ENCODE measurements at places on chromosomes 13 and 19.

DNA sequence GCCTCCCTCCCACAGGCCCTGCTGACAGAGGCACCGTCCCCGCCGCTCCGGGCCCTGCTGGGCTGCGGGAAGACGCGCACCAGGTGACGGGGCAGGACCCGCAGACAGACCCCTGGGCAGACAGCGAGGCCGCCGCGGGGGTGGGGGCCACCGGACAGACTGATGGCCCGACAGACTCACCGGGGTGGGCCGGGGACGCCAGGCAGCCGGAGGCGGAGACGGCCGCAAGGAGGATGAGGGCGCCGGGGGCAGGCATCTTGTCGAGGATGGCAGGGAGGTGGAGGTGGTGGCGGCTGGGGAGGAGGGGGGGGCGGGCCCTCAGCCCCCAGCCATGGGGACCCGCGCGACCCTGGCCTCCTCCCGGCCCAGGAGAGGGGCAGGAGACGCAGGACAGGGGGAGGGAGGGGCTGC lies 309 bp downstream of the LMTK3 start:
- DNase-seq: no peak

DNA sequence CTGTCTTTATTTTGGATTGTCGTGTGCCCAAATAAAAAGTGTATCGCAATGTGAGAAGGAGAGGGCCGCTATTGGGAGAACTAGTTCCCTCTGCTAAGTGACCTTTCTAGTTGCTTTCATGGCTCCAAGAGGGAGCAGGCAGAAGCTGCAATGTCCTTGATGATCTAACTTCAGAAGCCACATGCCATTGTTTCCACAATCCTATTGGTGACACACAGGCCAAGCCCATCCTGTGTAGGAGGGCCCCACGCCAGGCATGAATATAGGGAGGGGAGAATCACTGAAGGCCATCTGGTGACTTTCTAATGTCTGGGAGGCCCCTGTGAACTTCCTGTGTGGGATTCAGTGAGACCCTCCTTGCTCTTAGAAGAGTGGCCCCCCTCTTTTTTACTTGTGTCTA lies 47.8 kb upstream of the KPNA3 start:
- DNase-seq: no peak

DNA sequence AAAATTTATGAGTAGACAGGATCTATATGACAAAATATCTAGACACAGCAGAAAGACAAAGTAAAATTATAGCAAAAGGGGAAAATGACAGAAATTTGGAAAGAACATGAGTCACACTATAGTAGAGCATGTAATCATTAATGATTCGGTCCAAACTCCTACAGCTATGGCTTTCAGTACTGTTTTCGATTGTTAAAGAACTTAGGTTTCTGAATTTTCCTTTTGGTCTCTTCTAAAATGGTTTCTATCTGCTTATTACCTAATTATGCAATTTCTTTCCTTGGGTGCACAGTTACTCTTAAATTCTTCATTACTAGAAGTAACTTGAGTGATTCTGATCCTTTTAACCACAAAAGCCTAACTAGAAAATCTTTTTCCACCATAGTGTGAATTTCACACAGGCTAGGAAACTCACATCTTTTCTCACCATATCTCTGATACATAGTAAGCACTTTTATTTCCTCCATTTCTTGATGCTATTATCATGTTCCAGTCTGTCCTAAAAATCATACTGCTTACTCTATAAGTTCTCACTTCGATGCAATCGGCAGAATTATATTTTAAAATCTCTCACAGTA lies 1101.4 kb downstream of the PCDH9 start:
- DNase-seq: no peak

- peak; percentile 76 for DNase-seq
Measured at GRCh38 chr19:7989071-7989575, 16.3 kb downstream of the ELAVL1 start.

GRCh38 chr19:35534803-35535480 lies 1.7 kb downstream of the GAPDHS start:
- DNase-seq: no peak

DNA sequence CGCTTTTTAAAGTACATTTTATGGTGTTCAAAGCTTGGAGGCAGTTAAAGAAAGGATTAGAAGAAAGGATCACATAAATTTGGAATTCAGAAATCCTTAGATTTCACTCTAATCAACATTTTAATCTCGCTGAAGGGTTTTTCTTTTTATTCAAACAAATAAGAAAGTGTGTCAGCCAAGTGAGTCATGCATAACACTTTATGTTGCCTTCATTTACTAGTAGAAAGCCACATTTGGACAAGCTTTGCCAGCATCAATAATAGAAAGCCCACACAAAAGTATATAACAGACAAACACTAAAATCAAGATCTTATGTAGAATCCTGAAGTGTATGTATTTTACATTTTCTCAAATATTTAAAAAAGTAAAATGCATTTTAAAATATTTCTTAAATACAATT lies 154.9 kb upstream of the TRPC4 start:
- no peak for DNase-seq

GRCh38 chr13:113143466-113144254 lies 14.8 kb upstream of the PROZ start:
- DNase-seq: no peak

GRCh38 chr19:1850809-1851653 lies 2.7 kb upstream of the REXO1 start:
- DNase-seq: no peak

GRCh38 chr13:112602189-112602588 lies 14.2 kb upstream of the TUBGCP3 start:
- no peak for DNase-seq

- DNase-seq: no peak
Measured at GRCh38 chr19:6373813-6374108, 1.2 kb downstream of the ALKBH7 start.

DNA sequence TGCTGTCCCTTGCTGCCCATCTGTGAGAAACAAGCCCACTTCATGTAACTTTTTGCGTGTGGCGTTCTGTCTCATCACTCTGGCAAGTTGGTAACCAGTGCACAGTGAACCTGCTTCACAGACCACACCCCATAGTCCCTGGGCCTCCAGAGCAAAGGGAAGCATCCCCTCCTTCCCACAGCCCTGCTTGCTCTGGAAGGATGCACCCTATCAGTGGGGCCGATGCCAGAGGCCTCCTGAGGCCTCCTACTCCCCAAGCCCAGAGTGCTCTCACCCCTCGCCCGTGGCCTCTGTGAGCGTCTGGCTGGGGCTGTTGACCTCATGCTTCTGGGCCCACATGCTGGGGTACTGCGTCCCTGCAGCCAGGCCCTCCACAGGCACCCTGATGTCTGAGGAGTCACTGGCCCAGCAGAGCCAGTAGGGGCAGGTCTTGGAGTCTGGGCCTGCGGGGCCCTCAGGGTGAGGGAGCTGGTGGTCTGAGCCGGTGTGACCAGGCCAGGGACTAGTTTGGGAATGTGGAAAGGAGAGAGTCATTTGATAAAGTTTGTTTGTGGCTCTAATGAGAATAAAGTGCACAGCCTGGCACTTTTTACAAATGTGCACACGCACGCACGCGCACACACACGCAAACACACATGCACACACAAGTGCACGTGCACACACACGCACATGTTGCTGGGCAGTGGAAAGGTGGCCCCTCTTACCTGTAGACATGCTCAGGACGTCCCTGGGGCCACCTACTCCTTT lies 5.1 kb downstream of the TMEM86B start:
- DNase-seq: no peak

DNA sequence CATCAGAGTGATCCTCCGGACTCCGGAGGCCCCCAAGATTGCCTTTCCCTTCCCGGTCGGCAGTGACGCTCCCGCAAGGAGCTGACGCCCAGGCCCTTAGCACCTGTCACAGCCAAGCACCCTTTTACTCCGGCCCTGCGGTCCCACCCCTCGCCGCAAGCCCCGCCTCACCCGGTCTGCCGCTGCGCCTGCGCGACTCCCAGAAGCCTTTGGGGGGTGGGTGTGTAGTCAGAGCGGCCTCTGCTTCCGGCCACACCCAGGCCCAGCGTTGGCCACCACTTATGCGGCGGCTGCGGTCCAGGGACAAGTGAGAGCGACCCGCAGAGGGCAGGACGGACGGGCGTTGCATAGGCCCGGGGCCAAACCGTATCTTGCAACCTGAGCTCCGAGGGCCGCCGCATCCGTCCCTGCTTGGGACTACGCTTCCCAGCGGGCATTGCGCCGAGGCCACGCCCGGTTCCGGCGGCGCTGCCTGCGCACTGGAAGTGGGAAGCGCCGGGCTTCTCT lies 441 bp upstream of the ZFP28 start:
- DNase-seq: peak; percentile 48

GRCh38 chr19:7545904-7546303 lies 10.4 kb downstream of the PNPLA6 start:
- DNase-seq: no peak

- no peak for DNase-seq
Measured at GRCh38 chr19:37983916-37984315, 76.9 kb downstream of the SIPA1L3 start.

- DNase-seq: no peak
Measured at GRCh38 chr19:5832527-5833216, 6.8 kb downstream of the FUT6 start.

GRCh38 chr13:43374621-43375020 lies 351.2 kb downstream of the DNAJC15 start:
- no peak for DNase-seq

- no peak for DNase-seq
Measured at GRCh38 chr13:112466132-112467058, 90.2 kb downstream of the SPACA7 start.

- DNase-seq: no peak
Measured at GRCh38 chr19:10431254-10431942, 11.1 kb downstream of the PDE4A start.

DNA sequence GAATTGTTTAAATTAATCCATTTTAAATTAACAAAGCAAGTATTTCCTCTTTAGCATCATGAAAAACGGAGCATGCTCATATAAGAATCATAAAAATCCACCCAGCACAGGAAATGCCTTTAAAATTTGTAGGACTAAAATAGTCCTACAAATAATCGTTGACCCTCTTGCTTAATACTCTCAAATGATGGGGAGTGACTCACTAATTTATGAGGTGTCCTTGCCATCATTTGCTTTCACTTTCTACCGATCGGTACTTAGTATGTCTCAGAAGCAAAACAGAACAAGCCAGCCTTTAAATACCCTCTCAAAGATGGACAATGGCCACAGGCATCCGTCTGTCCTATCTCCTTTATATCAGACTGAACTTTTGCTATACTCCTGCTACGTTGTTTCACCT lies 97.2 kb downstream of the SUCLA2 start:
- DNase-seq: peak; percentile 57

- no peak for DNase-seq
Measured at GRCh38 chr19:40035996-40036395, 20.0 kb downstream of the ZNF780B start.

DNA sequence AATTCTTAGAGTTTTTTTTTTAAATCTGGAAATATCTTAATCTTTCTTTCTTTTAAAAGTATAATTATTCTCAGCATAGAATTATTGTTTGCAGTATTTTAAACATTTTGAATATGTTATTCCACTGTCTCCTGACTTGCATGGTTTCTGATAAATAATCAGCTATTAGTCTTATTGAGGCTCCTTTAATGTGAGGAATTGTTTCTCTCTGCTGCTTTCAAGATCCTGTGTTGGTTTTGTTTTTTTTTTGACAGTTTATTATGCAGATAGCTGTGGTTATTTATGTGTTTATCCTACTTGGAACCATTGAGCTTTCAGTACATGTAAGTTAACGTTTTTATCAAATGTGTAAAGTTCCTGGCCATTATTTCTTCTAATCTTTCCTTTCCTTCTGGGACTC lies 477.9 kb upstream of the HTR2A start:
- DNase-seq: no peak

- DNase-seq: no peak
Measured at GRCh38 chr19:5628461-5628860, 5.6 kb downstream of the SAFB start.

GRCh38 chr19:47446534-47447469 lies 24.9 kb downstream of the SLC8A2 start:
- DNase-seq: peak; percentile 78

DNA sequence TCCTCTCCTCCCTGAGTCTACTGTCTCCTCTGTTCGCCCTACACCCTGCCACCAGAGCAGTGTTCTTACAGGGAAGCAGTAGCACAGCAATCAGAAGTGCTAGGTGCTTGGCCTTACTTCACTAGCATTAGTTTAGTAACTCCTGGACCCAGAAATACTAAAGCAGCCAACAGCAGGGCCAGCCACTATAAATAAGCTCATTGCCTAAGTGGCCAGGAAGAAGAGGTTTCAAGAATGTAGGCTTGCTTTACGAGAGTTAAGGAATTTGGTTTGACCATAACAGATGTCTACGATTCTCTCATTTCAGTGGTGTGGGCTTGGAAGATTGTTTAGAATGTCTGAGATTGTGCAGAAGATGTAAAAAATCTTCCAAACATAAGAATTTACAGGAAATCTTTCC lies 103.3 kb downstream of the ZAR1L start:
- no peak for DNase-seq

GRCh38 chr19:4518345-4519171 lies at the start of gene PLIN4:
PLIN4 (minus strand) TSS chr19:4518486; CDS start chr19:4518272, 214 bp downstream.
- no peak for DNase-seq

GRCh38 chr19:21749090-21749489 lies 18.3 kb downstream of the ZNF100 start:
- no peak for DNase-seq

- DNase-seq: peak; percentile 26
Measured at GRCh38 chr19:37778613-37779126, 716 bp downstream of the ZNF573 start.

DNA sequence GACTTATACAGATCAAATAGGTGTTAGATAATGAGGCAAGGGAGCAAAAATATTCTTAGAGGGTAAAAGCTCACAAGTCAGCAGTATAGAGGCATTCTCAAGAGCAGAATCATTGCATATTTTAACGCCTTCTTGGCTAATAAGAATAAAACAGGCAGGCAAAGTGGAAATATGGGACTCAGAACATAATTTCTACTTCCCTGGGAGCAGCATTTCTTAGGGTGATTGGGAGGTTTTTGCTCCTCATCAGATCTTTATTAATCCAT lies 39.6 kb downstream of the LHFPL6 start:
- DNase-seq: no peak

- DNase-seq: peak; percentile 65
Measured at GRCh38 chr13:50421473-50422130, 406.4 kb downstream of the KCNRG start.

All from RWPE1 (cell line).